ENCODE measurements at places on chromosomes 2 and 18. TPM values are rescaled to one million over a fixed set of nuclear protein-coding genes. Genes with fewer than 3 reads are reported as not detected.

DNA sequence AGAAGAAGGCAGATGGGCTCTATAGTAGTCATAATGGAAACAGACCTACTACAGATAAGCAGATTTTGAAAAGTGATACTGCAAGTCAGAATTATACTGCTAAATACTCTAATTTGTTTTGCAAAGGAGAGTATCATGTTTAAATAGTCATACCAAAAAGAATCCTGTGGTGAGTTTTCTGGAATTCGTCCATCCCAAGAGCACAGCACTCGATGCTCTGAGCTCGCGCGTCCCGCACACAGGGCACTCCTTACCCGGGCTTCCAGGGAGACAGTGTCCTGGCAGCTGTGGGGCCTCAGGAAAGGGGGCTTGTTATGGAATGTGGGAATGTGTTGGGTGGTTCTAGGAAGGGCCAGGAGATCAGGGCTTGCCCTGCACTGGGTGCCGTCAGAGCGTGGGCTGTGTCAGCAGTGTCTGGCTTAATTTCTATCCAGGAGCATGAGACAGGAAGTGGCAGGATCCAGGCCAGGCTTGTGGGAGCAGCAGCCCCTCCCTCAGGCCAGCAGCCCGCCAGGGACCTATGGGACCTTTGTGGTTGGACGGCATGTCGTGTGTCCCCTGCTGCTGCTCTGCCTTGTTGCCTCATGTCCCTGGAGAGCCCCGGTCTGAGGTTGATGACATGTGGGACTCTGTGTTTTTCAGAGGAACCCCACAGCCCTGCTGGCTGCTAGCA is 193.2 kb upstream of the TPO start:
- no peaks in the 10 kb centered on the region for H3K4me1 ChIP-seq
- no peaks in the 10 kb centered on the region for H3K36me3 ChIP-seq
- no peak for DNase-seq
- peaks cover 2% of the 10 kb centered on the region for H3K27me3 ChIP-seq
- no peak overlapping the region for H3K4me3 ChIP-seq
- no peak overlapping the region for H3K27ac ChIP-seq

GRCh38 chr2:51329512-51329911 is 297.6 kb upstream of the NRXN1 start:
- H3K27ac ChIP-seq, result no peak overlapping the region
- H3K36me3 ChIP-seq, result no peaks in the 10 kb centered on the region
- H3K27me3 ChIP-seq, result no peaks in the 10 kb centered on the region
- no peak overlapping the region for H3K4me3 ChIP-seq
- H3K4me1 ChIP-seq, result no peaks in the 10 kb centered on the region

GRCh38 chr2:127196998-127197397 is 23.1 kb downstream of the CYP27C1 start:
- DNase-seq, result no peak
- H3K36me3 ChIP-seq, result no peaks in the 10 kb centered on the region
- peaks cover 7% of the 10 kb centered on the region for H3K4me1 ChIP-seq
- H3K4me3 ChIP-seq, result no peak overlapping the region
- H3K27me3 ChIP-seq, result peaks cover 4% of the 10 kb centered on the region

- no peaks in the 10 kb centered on the region for H3K36me3 ChIP-seq
- DNase-seq, result no peak
- no peak overlapping the region for H3K27ac ChIP-seq
- peaks cover 17% of the 10 kb centered on the region for H3K4me1 ChIP-seq
Observed at GRCh38 chr2:215684448-215685237, 248.8 kb upstream of the FN1 start.

DNA sequence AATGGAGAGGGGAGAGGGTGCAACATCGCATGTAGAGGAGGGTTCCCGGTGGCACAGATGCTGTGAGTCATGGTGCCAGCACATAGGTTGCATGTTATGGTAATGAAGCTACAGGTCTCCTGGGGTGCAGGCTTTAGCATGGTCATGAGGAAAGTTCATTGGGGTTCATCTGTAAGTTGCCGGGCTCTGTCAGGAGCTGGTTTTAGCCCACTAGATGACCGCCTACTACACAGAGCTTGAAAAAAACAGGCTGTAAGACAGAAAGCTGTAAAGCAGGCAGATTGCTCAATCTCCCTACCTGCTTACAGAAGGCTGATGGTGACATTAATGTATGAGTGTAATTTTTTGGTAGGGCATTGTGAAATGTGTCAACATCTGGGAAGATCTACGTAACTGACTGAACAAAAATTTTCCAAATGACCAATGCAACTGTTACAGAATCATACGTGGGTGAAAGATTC is 23.9 kb downstream of the DYSF start:
- H3K4me3 ChIP-seq, result no peak overlapping the region
- DNase-seq, result no peak
- peaks cover 8% of the 10 kb centered on the region for H3K27me3 ChIP-seq
- no peaks in the 10 kb centered on the region for H3K36me3 ChIP-seq
- no peaks in the 10 kb centered on the region for H3K4me1 ChIP-seq
- no peak overlapping the region for H3K27ac ChIP-seq

DNA sequence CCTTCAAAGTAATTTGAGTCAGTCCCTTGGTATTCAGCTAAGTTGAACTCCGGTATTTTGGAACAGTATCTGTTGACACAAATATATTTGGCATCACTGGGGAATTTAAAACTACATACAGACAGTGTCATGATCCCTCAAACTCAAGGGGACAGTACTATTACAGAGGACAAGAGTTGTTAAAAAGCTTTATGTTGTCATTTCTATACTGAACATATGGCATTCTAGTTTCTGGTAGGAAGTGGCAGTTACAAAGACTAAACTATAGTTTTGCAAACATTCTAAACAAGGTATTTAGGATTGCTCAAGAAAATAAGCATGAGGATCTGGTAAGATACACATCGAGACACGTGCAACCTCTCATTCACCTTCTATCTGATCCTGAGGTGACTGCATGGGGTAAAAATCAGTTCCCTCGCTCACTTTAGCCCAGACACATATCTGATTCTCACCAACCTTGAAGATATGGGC is 16.6 kb upstream of the CCNYL1 start:
- no peak overlapping the region for H3K4me3 ChIP-seq
- DNase-seq, result no peak
- no peaks in the 10 kb centered on the region for H3K4me1 ChIP-seq
- H3K27ac ChIP-seq, result no peak overlapping the region
- no peaks in the 10 kb centered on the region for H3K36me3 ChIP-seq

Gene PLEKHM3
- 7.3 TPM for total RNA-seq

DNA sequence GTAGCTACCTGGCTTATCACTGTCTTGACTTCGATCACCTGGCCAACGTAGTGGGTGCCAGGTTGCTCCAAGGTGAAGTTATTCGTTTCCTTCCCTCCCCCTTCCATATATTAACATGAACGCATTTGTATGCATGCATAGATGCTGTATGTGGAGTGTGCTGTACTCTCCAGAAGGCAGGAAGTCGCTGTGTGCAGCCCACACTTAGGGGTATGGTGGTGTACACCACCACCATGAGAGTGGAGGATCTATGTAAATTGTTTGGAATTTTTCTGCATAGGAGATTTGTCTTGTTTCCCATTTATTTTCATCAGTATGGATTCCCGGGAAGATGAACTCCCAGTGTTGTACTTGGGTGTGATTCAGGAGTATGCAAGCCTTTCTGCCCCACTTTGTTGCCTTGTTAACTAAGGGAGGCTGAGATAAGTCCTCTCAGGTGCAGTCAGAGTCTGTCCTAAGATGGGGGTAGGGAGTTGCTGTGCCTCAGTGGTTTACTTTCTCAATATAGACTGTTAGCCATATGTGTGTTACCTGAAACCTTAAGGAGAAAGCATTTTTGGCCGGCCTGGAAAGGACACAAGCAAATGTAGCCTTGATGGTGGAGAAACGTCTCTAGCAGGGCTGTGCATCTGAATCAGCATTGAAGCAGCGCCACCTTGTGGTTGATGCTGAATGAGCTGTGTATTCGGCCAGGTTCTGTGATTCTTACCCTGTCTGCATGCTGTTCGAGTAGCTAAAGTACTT is 149.8 kb downstream of the TANC1 start:
- H3K36me3 ChIP-seq, result no peaks in the 10 kb centered on the region
- no peak overlapping the region for H3K4me3 ChIP-seq
- no peak overlapping the region for H3K27ac ChIP-seq
- H3K27me3 ChIP-seq, result peaks cover 2% of the 10 kb centered on the region

- no peak for DNase-seq
- no peak overlapping the region for H3K4me3 ChIP-seq
- H3K27me3 ChIP-seq, result no peaks in the 10 kb centered on the region
- H3K27ac ChIP-seq, result no peak overlapping the region
- H3K4me1 ChIP-seq, result no peaks in the 10 kb centered on the region
- H3K36me3 ChIP-seq, result no peaks in the 10 kb centered on the region
Observed at GRCh38 chr2:53188851-53189510, 578.6 kb upstream of the CHAC2 start.

DNA sequence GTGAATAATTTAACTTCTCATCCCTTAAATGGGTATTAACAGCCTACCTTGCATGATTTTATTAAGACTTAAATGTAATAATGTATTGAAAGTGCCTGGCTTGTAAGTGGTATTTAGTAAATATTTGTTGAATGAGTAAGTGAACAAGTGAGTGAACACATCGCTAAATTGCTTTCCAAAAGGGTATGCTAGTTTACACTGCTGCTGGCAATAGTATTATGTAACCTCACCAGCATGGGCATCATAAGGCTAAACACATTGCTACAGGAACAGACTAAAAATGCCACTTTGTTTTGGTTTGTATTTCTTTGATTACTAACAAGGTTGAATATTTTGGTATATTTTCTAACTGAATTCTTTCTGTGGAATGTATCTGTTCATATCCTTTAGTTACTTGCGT is 9.8 kb downstream of the WDR43 start:
- no peak overlapping the region for H3K27ac ChIP-seq
- H3K36me3 ChIP-seq, result peaks cover 31% of the 10 kb centered on the region
- no peaks in the 10 kb centered on the region for H3K27me3 ChIP-seq
- no peak for DNase-seq
- H3K4me3 ChIP-seq, result no peak overlapping the region

GRCh38 chr2:28375742-28376631 is 16.7 kb upstream of the FOSL2 start:
- no peaks in the 10 kb centered on the region for H3K36me3 ChIP-seq
- no peak overlapping the region for H3K27ac ChIP-seq
- H3K4me1 ChIP-seq, result peaks cover 18% of the 10 kb centered on the region
- H3K4me3 ChIP-seq, result no peak overlapping the region
- no peak for DNase-seq
- peaks cover 15% of the 10 kb centered on the region for H3K27me3 ChIP-seq

DNA sequence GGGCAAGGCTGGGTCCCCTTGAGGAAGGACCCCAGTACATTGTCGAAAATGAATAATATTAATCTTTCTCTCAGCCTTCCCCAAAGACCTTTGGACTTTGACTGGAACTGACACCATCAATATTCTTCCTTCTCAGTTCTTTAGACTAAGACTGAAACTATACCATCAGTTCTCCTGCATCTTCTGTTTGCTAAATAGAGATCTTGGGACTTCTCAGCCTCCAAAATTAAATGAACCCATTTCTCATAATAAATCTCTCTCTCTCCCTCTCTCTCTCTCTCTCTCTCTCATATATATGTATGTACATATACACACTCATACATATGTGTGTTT is 39.7 kb upstream of the VRK2 start:
- H3K36me3 ChIP-seq, result no peaks in the 10 kb centered on the region
- no peak overlapping the region for H3K27ac ChIP-seq
- H3K27me3 ChIP-seq, result peaks cover 4% of the 10 kb centered on the region
- no peaks in the 10 kb centered on the region for H3K4me1 ChIP-seq
- no peak overlapping the region for H3K4me3 ChIP-seq

DNA sequence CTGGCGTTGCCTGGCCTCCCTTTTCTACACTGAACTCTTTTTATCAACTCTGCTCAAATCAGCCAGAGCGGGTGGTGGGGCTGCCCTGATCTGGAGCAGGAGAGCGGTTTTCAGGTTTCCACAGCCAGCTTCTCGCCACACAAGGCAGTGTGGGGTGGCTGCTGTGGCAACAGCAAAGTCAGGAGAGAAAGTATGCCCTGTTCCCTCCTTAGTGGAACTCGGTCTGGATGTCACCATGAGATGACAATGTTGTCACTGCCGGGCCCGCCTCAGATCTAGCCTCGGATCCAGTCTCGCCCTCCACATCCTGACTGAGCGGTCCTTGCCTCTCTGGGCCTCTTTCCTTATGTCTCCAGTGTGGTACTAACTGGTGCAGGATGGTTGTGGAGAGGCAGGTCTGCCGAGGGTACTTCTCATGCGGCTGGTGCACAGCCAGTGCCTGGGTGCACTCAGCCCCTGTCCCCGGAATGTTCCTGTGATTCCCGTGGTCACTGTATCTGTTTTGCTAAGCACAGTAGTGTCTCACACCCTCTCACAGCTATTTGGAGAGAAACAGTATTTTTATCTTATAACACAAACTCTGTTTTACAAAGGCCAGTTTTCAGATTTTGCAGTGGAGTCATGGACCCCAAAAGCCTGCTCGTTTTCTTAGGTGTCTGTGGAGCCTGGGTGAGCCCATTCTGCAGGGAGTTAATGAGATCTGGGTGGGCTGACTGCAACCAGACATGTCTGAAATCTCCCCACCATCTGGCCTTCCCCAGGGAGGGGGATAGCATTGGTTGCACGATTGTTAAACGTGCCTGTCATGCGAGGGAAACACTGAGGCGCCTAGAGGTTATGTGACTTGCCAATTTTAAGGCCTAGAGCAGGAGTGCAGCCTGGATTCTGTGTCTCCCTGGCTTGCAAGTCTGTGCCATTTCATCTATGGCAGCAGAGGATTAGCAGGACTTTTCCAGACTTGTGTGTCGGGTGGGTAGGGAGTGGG is 261.1 kb upstream of the AGAP1 start:
- H3K36me3 ChIP-seq, result no peaks in the 10 kb centered on the region
- peaks cover 5% of the 10 kb centered on the region for H3K27me3 ChIP-seq
- peaks cover 5% of the 10 kb centered on the region for H3K4me1 ChIP-seq
- H3K4me3 ChIP-seq, result no peak overlapping the region
- H3K27ac ChIP-seq, result no peak overlapping the region

- H3K4me1 ChIP-seq, result no peaks in the 10 kb centered on the region
- no peak overlapping the region for H3K4me3 ChIP-seq
- no peaks in the 10 kb centered on the region for H3K27me3 ChIP-seq
- H3K27ac ChIP-seq, result no peak overlapping the region
Observed at GRCh38 chr18:73365018-73365417, 497.2 kb upstream of the NETO1 start.

DNA sequence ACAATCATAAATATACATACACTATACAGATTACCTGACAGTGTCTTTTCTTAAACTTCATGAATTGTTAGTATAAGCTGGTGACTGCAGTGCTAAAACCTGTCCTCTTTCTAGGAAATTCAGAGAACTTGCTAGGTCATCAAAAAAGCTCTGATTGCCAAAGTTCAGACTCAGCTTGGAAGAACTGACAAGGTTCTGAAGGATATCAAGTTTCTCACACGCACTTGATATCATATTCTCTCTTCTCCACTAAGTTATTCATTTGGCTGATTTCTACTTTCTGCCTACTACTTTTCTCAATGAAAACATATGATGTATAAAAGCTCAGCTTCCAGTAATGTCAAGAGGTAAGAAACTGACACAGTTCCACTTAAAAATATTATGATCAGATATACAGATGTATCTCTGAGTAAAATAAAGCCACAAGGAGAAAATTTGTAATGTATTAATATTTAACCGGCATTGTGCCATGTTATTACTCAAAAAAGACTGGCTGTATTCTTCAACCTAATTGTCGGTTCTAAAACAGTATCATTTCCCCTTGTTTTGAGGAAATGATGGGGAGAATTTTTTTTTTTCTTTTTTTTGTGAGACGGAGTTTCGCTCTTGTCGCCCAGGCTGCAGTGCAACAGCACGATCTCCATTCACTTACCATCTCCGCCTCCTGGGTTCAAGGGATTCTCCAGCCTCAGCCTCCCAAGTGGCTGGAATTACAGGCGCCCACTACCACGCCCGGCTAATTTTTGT is 2.4 kb downstream of the OSBPL1A start:
- H3K36me3 ChIP-seq, result no peaks in the 10 kb centered on the region
- H3K4me1 ChIP-seq, result peaks cover 12% of the 10 kb centered on the region

Gene SH2D6
- 0.70 TPM for total RNA-seq

- H3K4me1 ChIP-seq, result peaks cover 39% of the 10 kb centered on the region
- DNase-seq, result no peak
- no peaks in the 10 kb centered on the region for H3K36me3 ChIP-seq
- no peak overlapping the region for H3K27ac ChIP-seq
- peaks cover 13% of the 10 kb centered on the region for H3K27me3 ChIP-seq
Observed at GRCh38 chr18:58532298-58532697, 96.6 kb downstream of the ALPK2 start.

Gene ANKRD36C
- 56.9 TPM for total RNA-seq
